ENCODE measurements at places on chromosomes 3 and 15. TPM values are rescaled to one million over a fixed set of nuclear protein-coding genes. Genes with fewer than 3 reads are reported as not detected.

GRCh38 chr15:63996794-63997357 is 49.4 kb downstream of the DAPK2 start:
- DNase-seq, result no peak

The CRTAP gene
- polyA plus RNA-seq, result 84.0 TPM

GRCh38 chr3:18153571-18154173 is 271.5 kb downstream of the SATB1 start:
- DNase-seq, result no peak

The ZNF501 gene
- polyA plus RNA-seq, result 2.9 TPM

- DNase-seq, result no peak
These were observed 148.8 kb upstream of the ROPN1 start for GRCh38 chr3:124140746-124141145.
